ENCODE measurements at places on chromosomes 12 and 14. TPM values are rescaled to one million over a fixed set of nuclear protein-coding genes. Genes with fewer than 3 reads are reported as not detected.
A peak's percentile ranks its signal among the peaks of the same experiment; 100 is the strongest.

The AVPR1A gene
- total RNA-seq: 6.0 TPM

DNA sequence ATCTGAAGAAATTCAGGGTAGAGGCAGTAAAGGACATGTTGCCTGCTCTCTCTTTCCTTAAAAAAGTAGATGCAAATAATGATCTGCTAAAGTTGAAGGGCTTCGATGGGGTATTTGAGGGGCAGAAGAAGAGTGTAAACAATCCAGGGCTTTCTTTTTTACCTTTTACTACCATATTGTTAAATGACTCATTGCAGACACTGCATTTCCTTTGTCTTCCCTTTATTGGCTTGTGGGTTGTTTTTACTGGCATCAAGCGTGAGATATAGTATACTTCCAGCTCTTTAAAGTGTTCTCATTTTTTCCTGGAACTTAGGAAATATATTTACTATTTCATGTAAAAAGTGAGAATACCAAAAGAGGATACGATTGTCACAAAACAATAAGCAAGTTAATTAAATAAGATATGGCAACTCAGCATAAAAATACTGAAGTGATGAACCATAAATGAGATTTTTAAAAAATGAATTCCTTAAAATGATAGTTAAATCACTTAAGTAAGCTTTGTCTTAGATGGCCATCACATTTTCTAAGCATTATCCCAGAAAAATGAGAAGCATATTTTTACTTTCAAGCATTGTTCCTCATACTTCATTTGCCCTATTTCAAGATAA lies 72.3 kb upstream of the KRAS start:
- DNase-seq: no peak
- no peaks in the 10 kb centered on the region for H3K36me3 ChIP-seq
- H3K4me1 ChIP-seq: peaks cover 3% of the 10 kb centered on the region
- no peaks in the 10 kb centered on the region for H3K27me3 ChIP-seq
- H3K4me3 ChIP-seq: no peak overlapping the region

- H3K27ac ChIP-seq: peak overlapping the region; percentile 27
- peaks cover 26% of the 10 kb centered on the region for H3K4me1 ChIP-seq
- H3K4me3 ChIP-seq: peak overlapping the region; percentile 84
- H3K27me3 ChIP-seq: no peaks in the 10 kb centered on the region
Observed at GRCh38 chr12:27332407-27332713, 276 bp upstream of the BMAL2 start.

The CYP27B1 gene
- total RNA-seq: 2.6 TPM

The CIDEB gene
- total RNA-seq: 32.7 TPM

GRCh38 chr14:55336691-55337090 lies 65.5 kb downstream of the FBXO34 start:
- no peak for DNase-seq
- peaks cover 32% of the 10 kb centered on the region for H3K4me1 ChIP-seq
- no peaks in the 10 kb centered on the region for H3K27me3 ChIP-seq

Measured in suprapubic skin (tissue), 4 donors.